ENCODE measurements at places on chromosomes 7 and 10.

- no peak for DNase-seq
These were observed 13.7 kb upstream of the ZNF786 start for GRCh38 chr7:149104214-149104613.

GRCh38 chr7:65832281-65832680 lies 40.6 kb upstream of the VKORC1L1 start:
- DNase-seq = peak; percentile 26

GRCh38 chr7:131525820-131526219 lies 30.6 kb downstream of the PODXL start:
- DNase-seq = peak; percentile 38

- DNase-seq = no peak
These were observed 14.8 kb upstream of the ZNF735 start for GRCh38 chr7:64192148-64192704.

- DNase-seq = peak; percentile 23
These were observed 15.3 kb upstream of the ASB4 start for GRCh38 chr7:95470452-95470851.

- DNase-seq = no peak
These were observed 226.6 kb downstream of the LRMDA start for GRCh38 chr10:75658036-75658435.

- DNase-seq = no peak
These were observed 14.6 kb downstream of the MINDY4 start for GRCh38 chr7:30785786-30786185.

DNA sequence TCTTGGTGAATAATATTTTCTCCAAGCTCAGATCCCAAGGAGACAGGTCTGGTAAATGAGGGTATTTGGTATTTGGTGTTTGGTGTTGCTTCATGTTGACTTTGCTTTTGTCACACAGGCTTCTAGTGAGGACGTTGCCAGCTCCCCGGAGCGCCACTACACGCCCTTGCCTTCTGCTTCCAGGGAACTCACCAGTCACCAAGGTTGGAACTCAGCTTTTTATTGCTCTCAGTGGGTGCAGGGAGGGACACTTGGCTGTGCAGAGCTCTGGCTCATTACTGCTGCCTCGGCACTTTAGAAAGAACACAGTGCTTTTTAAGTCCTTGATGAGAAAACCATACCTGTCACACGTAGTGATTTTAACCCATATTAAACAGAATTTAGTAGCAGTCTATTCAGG lies 892.9 kb downstream of the LRMDA start:
- DNase-seq = no peak

DNA sequence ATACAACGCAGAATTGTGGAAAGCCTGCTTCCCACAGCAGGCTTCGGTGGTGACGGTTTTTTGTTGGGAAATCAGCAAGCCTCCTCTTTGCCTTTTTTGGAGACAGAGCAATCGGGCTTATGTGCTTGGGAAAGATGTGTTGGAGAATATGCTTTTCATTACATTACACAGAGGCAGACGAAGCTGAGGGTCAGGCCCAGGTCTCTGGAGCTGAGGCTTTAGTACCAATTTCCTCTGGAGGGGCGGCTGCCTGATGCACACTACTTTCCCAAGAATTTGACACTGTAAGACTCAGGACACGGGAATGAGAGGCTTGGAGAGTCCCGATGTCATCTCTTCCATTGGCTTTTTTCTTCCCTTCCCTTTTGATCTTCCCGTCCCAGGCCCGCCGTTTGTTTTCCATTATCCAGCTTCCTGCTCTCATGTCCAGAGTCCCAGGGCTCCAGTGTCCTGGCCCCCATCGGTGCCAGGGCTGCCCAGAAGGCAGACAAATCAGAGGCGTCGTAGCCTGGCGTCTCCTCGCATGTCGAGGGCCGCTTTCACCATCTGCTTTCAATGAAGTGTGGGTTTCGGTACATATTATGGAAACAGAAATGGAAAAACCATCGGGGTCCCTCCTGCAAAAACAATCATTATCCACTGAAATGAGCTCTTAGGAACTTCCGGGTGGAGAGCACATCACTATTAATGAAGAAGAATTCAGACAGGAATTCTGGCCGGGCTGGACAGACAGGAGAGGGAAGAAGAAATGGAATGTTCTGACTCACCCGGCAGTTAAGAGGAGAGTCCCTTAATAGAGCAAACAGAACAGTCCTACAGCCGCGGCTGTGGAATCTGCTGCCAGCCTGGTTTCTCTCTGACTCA lies 123.0 kb upstream of the JCAD start:
- DNase-seq = peak; percentile 99

- DNase-seq = peak; percentile 28
These were observed 138.2 kb downstream of the USP6NL start for GRCh38 chr10:11473128-11473760.

- DNase-seq = peak; percentile 63
These were observed 481.0 kb downstream of the TNS3 start for GRCh38 chr7:47100817-47101435.

GRCh38 chr7:29956487-29956836 lies 33.1 kb downstream of the SCRN1 start:
- no peak for DNase-seq

- peak; percentile 34 for DNase-seq
These were observed 534.6 kb upstream of the NRP1 start for GRCh38 chr10:33869028-33869427.

DNA sequence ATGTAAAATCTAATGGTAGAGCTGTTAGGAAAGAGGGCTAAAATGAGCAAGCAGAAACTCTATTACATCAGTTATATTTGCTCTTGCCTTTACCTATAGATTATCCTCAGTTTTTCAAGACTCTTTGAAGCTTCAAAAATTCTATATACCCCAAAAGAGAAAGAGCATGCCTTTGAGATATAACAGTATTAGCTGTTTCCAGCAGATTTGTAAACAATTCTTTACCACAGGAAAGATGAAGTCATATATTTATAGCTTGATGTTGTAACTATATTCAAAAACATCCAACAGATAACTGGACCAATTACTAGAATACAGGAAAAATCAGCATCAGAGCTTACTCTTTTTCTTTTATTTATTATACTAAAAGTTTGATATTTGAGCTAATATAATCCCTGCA lies 416.2 kb upstream of the TPK1 start:
- DNase-seq = no peak
